ENCODE measurements at places on chromosomes 11 and 22.
A peak's percentile ranks its signal among the peaks of the same experiment; 100 is the strongest.

DNA sequence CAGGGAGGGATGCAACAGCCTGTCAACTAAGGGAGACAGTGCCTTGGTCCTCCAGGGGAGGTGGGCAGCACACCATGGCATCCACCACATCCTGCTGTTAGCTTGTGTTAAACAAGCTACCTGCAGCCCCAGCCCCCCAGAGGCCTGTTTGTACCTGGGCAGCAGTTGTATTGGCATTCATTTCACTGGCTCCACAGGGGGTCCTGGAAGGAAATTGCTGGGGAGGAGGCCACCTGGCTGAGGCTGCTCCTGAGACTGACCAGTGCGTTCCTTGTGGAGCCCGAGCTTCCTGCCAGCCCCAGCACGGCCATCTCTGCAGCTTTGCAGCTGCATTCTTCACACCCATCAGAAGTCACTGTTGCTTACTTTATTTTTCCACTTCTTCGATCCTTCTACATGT, 479.9 kb downstream of the INSC start:
- DNase-seq = no peak

DNA sequence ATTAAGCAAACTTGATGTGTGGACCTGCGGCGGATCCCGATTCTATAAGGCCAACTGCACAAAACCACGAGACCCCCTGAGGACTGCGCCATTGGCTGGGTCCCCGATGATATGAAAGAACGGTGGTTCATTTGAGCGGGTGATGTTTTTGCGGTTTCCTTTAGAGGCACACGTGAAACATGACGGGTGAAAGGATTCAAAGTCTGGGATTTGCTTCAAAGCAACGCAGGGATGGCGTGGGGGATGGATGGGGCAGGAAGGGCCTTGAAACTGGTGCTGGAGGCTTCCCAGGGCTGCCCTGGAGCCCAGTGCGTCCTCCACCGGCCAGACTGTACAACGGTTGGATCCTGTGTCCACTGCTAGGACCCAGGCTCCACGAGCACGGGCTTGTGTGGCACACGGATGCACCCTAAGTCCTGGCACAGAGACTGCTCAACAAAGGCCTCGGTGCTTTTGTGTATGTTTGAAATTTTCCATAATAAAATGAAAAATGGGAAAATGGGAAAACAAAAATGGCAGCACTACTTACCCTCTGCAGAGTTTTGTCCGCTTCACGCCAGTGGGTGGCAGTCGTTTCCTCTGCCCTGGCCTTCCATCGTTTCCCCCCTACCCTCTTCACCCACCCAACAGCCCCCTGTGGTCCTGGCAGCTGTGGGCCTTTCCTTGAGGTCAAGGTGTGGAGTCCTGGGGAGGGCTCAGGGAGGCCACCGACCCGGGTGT, 3.6 kb downstream of the ASCL2 start:
- no peak for DNase-seq

DNA sequence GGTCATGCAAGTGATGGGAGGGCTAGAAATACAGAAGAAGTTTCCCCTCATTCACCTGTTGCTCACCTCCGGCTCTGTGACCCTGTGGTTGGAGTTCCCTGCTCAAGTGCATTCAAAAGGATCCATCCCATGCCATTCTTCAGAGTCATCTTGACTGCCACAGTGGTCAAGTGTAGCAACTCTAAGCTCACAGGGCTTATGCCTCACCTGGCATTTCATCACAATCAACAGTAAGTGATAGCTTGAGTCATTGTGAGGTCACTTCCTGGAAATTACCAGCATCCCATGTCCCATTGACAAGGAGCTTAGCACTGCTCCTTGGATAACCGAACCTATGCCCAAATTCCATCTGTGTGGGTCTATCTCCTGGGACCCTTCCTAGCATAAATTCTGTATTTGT, 55.6 kb downstream of the OR4C45 start:
- DNase-seq = no peak

GRCh38 chr11:72239313-72239848, 4.6 kb downstream of the PHOX2A start:
- no peak for DNase-seq

GRCh38 chr11:73384872-73385689, 8.9 kb downstream of the RELT start:
- DNase-seq = no peak

GRCh38 chr11:126464796-126465195, 109.3 kb downstream of the ST3GAL4 start:
- no peak for DNase-seq

GRCh38 chr11:131219646-131220045, 150.8 kb upstream of the NTM start:
- no peak for DNase-seq

GRCh38 chr11:112817376-112817775, 143.8 kb upstream of the NCAM1 start:
- no peak for DNase-seq

DNA sequence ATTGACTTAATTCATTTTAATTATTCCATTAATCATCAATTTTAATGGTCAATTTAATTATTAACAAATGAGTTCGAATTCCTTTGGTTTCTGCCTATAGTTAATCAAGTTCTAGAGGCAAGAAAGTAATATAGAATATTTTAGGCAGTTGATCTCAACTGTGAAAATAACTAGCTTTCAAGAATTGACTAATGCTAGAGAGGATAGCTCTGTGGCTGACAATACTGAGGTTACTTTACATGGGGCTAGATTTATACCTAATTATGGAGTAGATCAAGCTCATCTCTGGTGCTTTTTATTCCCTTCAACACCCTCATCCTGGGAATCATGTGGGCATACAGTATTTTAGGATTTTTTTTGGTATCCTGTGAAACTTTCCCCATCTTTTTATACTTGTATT, 259.4 kb downstream of the GRM5 start:
- DNase-seq = no peak

DNA sequence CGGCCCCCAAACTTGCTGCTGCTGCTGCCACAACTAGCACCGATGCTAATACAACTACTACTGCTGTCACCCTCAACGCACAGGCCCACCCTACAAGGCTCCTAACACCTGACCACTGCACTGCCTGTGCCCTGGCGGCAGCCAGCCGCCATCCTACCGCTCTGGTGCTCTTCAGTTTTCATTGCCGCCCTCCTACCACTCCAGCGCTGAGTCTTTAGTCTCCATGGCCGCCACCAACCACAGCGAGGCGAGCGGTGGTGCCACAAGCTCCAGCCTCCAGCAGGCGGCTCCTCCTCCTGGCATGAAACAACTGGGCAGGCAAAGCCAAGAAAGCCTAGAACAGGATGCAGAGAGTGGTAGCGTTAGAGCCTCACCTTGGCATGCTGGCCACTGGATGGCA, 5.0 kb upstream of the RFPL3 start:
- no peak for DNase-seq

DNA sequence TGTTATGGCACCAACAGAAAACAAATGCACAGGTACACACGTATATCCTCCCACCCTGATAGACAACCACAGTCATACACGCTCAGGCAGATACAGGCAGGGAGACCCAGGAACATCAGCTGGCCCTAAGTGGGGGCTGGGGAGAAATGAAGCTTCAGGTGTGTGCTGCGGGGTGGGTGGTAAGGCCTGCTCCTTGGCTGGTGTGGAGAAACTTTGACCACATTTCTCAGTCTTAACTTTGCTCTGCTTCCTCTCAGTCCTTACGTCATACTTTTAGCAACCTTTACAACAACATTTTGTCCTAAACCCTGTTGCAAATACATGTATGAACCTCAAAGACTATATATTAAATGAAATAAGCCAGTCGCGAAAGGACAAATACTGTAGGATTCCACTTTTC, 6.7 kb upstream of the ANAPC15 start:
- DNase-seq = no peak

DNA sequence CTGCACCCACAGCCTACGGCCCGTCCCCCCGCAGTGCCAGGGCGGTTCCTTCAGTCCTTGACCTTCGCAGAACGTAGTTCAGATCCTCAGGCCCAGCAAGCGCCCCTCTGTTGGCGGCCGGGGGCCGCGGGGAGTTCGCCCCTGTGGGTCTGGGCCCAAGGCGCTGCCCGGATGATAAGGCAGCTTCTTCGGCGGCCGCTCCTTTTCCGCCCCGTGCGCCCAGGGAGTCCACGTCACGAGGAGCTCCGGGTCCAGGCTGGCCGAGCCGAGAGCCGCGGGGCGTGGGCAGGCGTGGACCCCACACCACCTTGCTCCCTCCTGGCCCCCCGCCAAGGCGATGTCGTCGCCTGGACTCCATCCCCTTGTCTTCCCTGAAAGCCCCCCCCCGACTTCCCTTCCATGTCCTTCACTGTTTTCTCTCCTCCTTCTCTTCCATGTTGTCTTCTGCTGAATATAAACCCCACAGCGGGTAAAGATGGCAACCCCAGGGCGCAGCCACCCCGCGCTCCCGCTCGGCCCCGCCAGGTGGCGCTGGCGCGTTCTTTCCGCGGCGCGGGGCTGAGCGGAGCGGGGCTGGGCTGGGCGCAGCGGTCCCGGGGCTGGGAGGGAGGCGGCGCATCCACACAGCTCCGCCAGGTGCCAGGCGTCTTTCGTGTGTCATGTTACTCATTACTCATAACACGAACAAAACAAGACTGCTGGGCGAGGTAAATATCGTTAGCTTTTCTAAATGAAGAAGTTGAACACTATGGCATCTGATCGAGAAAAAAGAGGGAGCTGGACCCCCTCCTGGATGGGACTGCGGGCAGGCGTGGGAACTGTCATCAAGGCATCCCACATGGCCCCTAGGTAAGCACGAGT, 321.0 kb downstream of the NTM start:
- DNase-seq = no peak

- DNase-seq = no peak
Measured at GRCh38 chr11:30326906-30327305, 4.0 kb downstream of the ARL14EP start.

GRCh38 chr11:75241036-75241905, 697 bp downstream of the TPBGL start:
- DNase-seq = peak; percentile 66

DNA sequence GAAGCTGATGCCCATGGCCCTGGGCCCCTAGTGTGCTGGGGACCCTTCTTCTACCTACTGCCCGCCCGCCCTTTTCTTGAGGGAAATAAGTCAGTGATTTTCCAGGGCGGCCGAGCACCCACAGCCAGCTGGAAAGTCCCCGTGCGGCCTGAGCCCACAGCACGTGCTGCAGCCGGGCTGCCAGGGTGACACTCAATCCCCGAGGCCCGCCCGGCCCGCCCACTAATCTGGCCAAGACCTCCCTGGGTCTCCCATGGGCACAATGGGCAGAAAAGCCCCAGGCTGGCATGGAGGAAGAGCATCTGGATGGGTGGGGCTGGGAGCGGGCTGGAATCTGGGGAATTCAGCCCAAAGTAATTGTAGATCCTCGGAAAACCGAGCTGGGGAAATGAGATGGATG, 24.8 kb downstream of the WNT7B start:
- DNase-seq = no peak

- no peak for DNase-seq
Measured at GRCh38 chr11:16960250-16960649, 54.0 kb downstream of the PLEKHA7 start.

DNA sequence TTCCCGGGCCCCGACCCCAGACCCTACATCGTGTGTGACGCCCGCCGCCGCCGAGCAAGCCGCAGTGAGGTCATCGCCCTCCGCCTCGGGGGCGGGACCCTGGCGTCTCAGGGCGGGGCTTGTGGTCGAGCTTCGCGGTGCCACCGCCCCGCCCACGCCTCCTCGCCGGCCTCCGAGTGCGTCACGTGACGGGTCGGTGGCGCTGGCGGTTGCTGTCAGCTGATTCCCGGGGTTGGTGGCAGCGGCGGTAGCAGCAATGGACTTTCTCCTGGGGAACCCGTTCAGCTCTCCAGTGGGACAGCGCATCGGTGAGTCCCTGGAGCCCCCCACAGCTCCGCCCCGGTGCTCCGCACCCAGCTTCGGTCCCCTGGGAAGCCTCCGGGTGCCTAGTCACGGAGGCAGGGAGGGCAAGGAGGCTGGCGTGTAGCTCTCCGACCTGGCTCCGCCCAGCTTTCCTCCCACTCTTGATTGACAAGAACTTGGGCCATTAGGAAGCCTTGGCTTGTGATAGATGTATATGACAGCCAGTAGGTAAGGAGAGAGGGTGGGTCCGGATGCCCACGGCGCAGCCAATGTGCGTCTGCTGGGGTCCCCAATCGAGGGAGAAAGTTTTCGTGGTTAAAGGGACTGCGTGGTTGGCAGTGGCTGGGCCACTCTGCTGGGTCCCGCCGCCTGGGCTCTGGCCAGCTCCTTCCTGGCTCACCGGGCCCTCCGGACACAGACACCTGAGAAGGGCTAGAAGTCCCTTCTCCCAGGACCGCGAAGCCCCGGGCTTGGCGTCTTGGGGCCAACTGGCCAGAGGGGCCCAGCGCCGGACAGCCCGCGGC, at the start of gene TOM1:
Gene TOM1 (plus strand): TSS at position 222 of the 827 bp plus-strand sequence. CDS start 35 bp downstream, at position 257.
- peak; percentile 95 for DNase-seq

- DNase-seq = no peak
Measured at GRCh38 chr11:112837162-112837826, 123.9 kb upstream of the NCAM1 start.

DNA sequence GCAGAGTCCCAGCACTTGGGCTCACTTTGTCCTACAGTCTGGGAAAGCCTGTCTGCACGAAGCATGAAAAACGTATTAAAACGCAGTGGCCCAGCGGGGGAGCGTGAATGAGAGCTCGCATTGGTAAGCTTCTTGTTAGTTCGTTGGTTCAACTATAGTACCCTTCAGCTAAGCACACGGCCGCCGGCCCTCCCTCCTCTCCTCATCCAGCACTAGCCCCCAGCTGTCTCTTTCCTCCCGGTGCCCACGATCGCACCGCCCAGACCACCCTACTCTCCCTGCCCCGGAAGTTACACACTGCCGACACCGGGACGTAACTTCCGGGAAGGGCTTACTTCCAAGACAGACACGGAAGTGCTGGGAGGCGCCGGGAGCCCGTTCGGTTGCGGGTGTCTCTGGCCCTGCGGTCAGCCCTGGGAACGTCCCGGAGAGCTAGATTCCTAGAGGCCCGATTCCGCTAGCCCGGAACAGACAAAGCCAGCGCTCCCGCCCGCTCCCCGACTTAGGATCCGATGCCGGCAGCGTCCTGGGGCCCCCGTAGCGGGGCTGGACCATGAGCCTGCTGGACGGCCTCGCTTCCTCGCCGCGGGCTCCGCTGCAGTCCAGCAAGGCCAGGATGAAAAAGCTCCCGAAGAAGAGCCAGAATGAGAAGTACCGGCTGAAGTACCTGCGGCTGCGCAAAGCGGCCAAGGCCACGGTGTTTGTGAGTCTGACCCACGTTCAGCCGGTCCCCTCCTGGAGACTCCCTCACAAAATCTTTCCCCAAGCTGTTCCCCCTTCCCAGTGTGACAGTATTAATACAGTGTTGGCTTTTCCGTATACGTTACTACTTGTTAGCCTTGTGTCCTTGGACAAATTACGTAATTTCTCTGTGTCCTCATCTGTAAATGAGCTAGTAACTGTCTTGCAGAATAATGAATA, at the start of gene TBRG1:
Gene TBRG1 (plus strand): TSS at position 334 of the 921 bp plus-strand sequence. CDS start 220 bp downstream, at position 554.
- peak; percentile 86 for DNase-seq

DNA sequence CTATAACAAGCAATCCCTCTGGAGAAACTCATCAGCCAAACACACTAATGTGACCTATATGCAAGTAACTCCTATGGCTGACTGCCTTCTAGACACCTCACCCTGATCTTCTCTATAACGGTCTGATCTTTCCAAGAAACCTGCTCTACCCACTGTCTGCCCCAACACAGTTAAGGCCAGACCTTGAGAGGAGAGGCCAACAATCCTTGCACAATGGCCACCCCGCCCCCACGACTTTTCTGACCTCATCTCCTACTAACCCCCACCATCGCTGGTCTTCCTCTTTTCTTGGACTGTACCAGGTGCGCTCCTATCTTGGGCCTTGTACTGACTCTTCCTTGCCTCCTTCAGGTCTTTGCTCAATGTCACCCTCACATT, 12.5 kb downstream of the HIRA start:
- DNase-seq = no peak

Measured in effector memory CD4-positive, alpha-beta T cell (primary cell).